Omental fat pad (tissue), 4 donors: ENCODE measurements at places on chromosomes 16 and 17. TPM values are rescaled to one million over a fixed set of nuclear protein-coding genes. Genes with fewer than 3 reads are reported as not detected.

Gene PLCD3
- 40.1 TPM for total RNA-seq

Gene KCNH6
- total RNA-seq: not detected

DNA sequence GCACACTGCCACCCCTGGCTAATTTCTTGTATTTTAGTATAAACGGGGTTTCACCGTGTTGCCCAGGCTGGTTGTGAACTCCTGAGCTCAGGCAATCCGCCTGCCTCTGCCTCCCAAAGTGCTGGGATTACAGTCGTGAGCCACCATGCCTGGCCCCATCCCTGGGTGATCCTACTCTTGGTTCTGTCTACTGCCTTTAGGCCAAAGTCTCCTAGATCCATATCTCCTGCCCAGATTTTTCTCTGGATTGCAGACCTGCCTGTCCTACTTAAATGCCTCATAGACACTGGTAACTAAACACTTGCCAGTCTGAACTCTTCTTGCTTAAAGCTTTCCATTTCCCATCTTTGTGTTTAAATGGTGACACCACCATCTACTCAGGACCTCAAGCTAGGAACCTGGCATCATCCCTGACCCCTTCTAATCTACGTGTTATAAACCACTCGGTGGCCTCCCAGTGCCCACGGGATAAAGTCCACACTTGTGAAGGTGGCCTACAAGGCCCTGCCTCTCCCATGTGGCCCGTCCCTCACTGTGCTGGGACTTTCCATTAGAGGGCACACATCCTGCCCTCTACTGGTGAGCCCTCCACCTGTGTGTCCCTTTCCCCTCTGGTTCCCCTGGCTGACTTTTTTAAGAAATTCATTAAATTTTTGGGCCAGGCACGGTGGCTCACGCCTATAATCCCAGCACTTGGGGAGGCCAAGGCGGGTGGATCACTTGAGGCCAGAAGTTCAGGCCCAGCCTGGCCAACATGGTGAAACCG lies 51.1 kb downstream of the USP43 start:
- no peak for DNase-seq

DNA sequence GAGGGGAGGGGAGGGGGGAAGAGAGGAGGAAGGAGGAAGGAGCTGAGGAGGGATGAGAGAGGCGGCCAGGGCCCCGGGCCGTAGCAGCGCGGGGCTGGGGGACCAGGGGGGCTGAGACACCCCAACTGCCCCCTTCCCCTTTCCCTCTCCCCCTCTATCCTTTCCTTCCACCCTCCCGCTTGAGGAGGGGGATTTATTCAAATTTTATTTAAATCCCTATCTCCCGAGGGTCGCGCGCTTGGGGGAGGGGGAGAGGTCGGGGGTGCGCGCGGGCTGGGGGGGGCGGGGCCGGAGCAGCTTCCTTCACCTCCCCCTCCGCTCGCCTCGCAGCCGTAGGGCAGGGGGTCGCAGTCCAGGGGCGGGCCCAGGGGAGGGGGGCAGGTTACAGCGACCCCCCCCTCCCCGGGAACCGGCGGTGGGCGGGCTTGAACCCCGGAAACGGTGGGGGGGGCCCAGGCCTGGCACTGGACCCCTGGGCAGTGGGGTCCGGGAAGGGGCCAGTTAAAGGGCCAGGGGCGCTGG lies at the start of gene FBXL19:
Gene FBXL19, plus strand, starts transcription at position 19 of the 522 bp plus-strand sequence. CDS start 2,183 bp downstream, outside the sequence.
- no peak for DNase-seq

GRCh38 chr16:27235938-27236245 lies 32.6 kb downstream of the KDM8 start:
- no peak for DNase-seq

DNA sequence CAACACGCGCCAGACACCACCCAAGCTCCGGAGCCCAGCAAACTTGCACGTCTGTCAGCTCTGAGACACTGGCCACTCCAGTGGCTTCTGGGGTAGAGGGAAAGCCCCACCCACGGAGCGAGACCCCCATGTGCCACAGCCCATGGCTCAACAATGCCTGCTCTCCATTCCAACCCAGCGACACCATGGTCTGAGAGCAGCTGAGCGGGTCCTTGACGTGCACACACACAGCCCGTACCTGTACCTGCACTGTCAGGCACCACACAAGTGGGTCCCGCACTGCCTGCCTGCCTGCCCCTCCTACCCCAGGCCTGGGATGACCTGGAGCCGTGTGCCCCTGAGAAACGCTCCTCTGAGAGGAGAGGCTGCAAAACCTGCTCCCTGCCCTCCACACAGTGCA lies 77.0 kb downstream of the ZNF778 start:
- no peak for DNase-seq
